ENCODE measurements at places on chromosomes 5 and 9.

- no peak for DNase-seq
Measured at GRCh38 chr9:93894691-93895079, 60.5 kb downstream of the BARX1 start.

GRCh38 chr5:135462304-135462703 lies 10.2 kb upstream of the TIFAB start:
- peak; percentile 75 for DNase-seq

- no peak for DNase-seq
Measured at GRCh38 chr9:86531273-86531970, 177.2 kb upstream of the TUT7 start.

GRCh38 chr9:24041160-24041690 lies 215.2 kb upstream of the ELAVL2 start:
- DNase-seq, result no peak
